Lung microvascular endothelial cell (primary cell): ENCODE measurements at places on chromosomes 16 and 17. TPM values are rescaled to one million over a fixed set of nuclear protein-coding genes. Genes with fewer than 3 reads are reported as not detected.

The ATP2A1 gene
- under 0.01 TPM in 2 replicates for total RNA-seq

The GNG13 gene
- total RNA-seq: not detected in 2 replicates

The FA2H gene
- not detected in 2 replicates for total RNA-seq

The CFAP97D1 gene
- total RNA-seq: not detected in 2 replicates

The NPIPA5 gene
- total RNA-seq: 0.44 and 0.99 TPM in 2 replicates

The SLC6A2 gene
- not detected in 2 replicates for total RNA-seq

The MGAT5B gene
- 0.20 and 0.44 TPM in 2 replicates for total RNA-seq

The CNGB1 gene
- total RNA-seq: not detected in 2 replicates

The DOC2B gene
- total RNA-seq: 5.9 and 37.9 TPM in 2 replicates

The ABCC12 gene
- not detected in 2 replicates for total RNA-seq

The DRC3 gene
- 1.1 and 2.0 TPM in 2 replicates for total RNA-seq

The RAB40C gene
- 6.8 and 10.9 TPM in 2 replicates for total RNA-seq

The CRK gene
- 81.7 and 95.8 TPM in 2 replicates for total RNA-seq

The FOXC2 gene
- total RNA-seq: 1.5 and 1.8 TPM in 2 replicates

The PAGR1 gene
- total RNA-seq: 11.1 and 16.3 TPM in 2 replicates

The TP53TG3F gene
- not detected in 2 replicates for total RNA-seq

The VWA3A gene
- total RNA-seq: not detected in 2 replicates

The C1QTNF1 gene
- total RNA-seq: 8.1 and 11.9 TPM in 2 replicates

The ATP2A3 gene
- total RNA-seq: under 0.01 TPM in 2 replicates

The SLC38A8 gene
- total RNA-seq: not detected in 2 replicates

The AURKB gene
- total RNA-seq: 4.4 and 16.6 TPM in 2 replicates

The HOXB9 gene
- total RNA-seq: under 0.01 TPM in 1 of 2 replicates, not detected in the other

The CCDC154 gene
- under 0.01 and 0.40 TPM in 2 replicates for total RNA-seq

The NPTX1 gene
- under 0.01 TPM in 2 replicates for total RNA-seq

The KRT25 gene
- not detected in 2 replicates for total RNA-seq

The GIT1 gene
- 25.1 and 35.7 TPM in 2 replicates for total RNA-seq

The IL17C gene
- not detected in 2 replicates for total RNA-seq

The C16orf92 gene
- total RNA-seq: not detected in 2 replicates
